ENCODE measurements at places on chromosomes 7 and 10.
A peak's percentile ranks its signal among the peaks of the same experiment; 100 is the strongest.

DNA sequence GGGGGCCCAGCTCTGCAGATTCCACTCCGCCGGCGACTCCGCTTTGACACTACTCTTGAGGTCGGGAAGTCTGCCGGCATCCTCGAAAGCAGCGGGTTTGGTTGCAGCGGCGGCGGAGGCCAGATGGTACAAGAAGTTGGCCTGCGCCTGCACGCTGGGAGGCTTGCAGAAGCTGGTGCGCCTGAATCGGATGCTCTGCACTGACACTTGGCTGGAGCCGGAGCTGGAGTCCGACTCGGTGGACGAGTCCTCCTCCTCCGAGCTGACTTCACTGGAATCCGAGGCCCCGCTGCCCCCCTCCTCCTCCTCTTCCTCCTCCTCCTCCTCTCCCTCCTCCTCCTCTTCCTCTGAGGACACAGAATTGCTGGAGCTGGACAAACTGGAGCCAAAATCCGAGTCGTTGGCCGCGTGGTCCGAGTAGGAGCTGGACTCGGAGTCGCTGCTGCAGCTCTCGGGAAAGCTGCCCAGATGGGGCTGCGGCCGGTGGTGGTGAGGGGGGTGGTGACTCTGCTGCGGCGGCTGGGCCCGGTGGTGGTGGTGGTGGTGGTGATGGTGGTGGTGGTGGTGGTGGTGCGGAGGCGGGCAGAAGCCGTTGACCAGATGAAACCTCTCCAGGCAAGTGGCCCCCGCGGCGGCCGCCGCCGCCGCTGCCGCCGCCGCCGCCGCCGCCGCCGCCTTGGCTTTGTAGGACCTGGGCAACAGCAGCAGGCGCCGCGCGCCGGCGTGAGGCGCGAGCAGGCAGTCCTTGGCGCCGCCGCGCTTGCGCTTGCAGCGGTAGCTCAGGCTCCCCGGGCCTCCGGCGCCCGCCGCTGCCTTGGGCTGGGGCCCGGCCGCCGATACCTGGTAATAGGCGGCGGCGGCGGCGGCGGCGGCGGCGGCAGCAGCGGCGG lies 9.0 kb downstream of the SKIDA1 start:
- DNase-seq: peak; percentile 72

DNA sequence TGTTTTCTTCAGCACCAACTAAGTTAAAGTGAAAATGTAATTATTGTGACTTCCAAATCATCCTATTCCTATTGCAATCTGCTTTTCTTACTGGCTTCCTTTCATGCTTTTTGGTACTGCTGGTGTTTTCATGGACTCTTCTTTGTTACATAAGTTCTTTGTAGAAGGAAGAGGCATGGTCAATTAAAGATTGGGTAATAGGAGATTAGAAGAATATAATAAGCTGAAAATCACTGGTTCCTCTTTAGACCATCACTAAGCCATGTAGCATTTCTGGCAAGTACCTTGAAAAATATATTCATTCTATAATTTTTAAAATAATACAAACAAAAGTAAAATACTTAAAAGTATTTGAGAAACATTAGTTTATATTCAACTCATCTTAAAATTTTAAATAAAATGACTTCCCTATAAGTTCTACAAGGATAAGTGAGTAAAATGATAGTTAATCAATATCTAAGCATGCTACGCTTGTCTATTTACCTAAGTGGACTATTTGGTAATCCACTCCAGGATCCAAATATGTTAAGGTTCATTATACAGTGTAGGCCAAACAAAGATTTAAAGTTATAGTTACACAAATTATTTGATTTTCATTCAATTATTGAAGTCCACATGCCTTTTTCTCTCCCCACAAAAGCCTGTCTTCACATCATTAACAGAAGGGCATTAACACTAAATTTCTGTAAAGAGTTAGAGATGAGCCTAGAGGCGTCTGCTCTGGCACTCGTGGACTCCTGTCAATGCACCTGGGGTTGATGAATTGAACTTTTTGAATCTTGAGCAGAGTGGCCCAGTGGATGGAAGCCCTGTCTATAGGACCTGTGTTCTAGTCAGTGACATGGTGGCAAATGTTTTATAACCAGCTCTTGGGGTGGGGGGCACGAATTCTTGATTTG lies 408.1 kb downstream of the INHBA start:
- no peak for DNase-seq

- peak; percentile 35 for DNase-seq
Observed at GRCh38 chr10:78579995-78580394, 488.8 kb upstream of the ZMIZ1 start.

DNA sequence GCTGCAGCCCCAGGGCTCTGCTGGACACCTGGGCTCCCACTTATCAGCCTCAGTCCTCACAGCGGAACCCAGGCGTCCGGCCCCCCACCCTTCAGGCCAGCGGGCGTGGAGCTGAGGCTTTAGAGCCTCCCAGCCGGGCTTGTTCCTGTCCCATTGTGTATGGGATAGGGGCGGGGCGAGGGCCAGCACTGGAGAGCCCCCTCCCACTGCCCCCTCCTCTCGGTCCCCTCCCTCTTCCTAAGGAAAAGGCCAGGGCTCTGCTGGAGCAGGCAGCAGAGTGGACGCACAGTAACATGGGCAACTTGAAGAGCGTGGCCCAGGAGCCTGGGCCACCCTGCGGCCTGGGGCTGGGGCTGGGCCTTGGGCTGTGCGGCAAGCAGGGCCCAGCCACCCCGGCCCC lies 2.7 kb downstream of the NOS3 start:
- DNase-seq: no peak

DNA sequence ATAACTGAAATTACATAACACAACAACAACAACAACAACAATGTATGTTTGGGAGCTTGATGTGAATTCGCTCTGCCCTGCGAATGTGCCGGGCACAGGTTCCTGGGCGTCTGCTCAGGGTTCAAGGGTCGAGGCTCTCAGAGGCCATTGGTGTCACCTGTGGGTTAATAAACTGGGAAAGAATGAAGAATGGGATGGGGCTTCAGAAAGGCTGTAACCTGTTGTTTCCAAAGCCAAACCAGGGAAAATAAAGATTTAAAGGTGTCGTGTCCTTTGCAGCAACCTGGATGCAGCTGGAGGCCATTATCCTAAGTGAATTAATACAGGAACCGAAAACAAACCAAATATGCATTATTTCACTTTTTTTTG lies 17.3 kb upstream of the KLRG2 start:
- no peak for DNase-seq

DNA sequence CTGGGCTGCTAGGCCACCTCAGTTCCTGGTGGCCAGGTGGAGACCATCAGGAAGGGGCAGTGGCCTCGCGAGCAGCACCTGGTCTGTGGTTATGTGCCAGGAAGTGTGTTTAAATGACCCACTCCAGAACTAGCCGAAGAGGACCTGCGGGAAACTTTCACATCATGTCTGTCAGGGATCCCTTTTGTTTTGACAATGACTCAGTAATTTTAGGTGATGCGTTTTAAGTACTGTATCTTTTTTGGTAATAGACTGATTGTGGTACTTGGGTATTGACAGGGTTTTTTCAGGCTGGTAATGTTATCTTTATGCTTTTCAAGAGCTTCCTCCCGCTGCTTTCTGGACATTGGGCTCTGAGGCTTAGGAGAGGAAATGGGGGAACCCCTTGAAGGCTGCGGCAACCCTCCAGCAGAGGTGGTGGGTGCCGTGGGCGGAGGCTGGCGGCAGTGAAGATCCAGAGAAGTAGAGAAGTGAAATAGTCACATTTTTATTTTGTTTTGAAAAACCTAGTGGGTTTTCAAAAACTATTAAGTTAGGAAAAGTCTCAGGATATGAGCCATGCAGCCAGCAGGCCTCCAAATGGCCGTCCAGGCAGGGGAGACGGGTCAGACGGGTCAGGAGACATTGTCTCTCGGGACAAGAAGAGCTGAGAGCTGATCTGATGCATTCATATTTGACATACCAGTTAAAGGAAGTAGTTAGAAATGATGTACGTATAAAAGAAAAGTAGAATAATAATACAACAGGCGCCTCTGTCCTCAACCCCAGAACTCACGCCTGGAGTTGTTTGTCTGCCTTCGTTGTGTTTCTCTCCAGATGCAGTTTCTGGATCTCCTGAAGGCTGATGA lies 27.7 kb downstream of the PPP2R2D start:
- DNase-seq: peak; percentile 32

DNA sequence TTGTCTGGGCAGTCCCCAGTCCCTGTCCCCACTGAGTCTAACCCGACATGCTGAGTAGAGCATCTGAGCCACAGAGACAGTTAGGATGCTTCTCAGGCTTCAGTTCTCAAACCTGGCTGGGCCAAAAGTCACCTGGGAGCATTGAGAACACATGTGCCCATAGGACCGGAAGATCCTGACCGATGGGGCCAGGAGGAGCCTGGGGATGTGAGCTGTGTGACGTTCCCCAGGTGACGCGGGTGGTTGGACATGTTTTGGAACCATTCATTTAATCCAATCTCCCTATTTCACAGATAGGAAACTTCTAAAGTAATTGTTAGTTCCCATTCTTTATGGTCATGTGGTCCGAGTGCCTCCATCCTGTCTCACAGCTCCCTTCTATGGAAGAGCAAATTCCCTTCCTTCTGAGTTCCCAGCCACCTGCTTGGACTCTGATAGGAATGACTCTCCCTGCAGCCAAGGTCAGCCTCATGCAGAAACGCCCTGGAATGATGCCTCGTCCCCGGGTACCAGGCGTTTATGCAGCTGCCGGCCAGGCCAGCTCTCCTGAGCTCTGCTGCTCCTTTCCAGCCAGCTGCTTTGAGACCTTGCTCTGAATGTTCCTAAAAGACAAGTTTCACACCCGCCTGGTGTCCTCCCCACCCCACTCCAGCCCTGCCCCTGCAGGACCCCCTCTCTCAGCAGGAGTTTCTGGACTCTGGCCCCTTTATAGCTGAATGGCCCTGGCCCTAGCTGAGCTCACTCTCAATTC lies 166.5 kb upstream of the RHEB start:
- DNase-seq: no peak

- DNase-seq: peak; percentile 38
Observed at GRCh38 chr10:91909117-91909677, at the start of gene FGFBP3. TSS of gene FGFBP3 (minus strand) at chr10:91909486. CDS start at chr10:91908969, 517 bp downstream.

DNA sequence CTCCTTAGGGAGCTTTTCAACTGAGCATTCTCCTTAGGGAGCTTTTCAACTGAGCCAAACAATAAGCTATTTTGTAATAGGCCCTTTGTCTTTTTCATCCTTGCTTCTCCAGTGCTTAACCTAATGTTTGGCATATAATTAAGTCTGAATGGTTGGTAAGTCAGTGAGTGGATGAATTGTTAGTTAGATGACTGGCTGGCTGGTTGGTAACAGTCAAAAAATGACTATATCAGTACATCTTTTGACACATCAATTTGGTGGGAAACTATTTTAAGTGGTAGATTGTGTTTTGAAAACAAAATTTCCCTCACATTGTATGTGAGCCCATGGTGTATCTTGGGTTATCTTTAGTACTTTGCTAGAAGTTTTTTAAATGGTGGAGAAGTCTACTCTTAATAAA lies 16.4 kb downstream of the ING3 start:
- DNase-seq: no peak

- DNase-seq: no peak
Observed at GRCh38 chr10:52780391-52781155, 8.0 kb upstream of the MBL2 start.

GRCh38 chr10:14240253-14241189 lies 90.2 kb downstream of the FRMD4A start:
- peak; percentile 22 for DNase-seq

DNA sequence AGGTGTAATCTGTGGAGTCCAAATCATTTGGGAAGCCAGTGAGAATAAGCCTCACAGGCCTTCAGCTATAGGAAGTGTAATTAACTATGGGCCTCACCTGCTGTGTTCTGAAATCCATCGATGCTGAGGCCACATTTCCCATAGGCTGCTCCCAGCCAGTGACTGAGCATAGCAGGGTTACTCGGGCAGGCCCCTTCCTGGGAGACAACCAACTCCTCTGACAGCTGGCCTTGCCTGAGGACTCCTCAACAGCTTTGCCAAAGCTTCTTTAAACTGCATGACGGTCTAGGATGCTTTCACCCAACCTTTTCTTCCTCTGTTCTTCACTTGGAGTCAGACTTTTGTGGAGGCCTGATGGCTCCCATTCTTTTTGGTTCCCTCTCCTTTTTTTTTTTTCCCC lies 63.8 kb upstream of the SMNDC1 start:
- no peak for DNase-seq

DNA sequence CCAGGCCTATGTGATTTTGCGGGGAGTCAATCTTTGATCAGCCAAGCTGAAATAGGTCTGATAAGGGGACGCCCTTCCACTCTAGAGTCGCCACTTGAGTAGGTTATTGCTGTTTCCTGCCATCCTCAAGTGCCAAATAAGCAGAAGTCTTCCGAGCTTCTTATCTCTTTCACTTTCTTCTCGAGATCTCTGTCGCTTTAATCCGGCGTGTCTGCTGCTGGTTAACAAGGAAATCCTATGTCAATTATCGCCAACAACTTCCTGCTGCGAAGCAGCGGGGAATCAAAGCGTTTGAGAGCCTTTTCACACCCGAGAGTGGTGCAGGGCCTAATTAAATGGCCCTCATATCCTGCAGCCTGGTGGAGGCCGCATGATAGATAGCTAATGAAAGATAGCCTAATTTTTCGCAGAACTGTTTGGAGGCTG lies 215.9 kb downstream of the RAB11FIP2 start:
- no peak for DNase-seq

- no peak for DNase-seq
Observed at GRCh38 chr7:110017405-110017804, 1073.5 kb upstream of the LRRN3 start.

DNA sequence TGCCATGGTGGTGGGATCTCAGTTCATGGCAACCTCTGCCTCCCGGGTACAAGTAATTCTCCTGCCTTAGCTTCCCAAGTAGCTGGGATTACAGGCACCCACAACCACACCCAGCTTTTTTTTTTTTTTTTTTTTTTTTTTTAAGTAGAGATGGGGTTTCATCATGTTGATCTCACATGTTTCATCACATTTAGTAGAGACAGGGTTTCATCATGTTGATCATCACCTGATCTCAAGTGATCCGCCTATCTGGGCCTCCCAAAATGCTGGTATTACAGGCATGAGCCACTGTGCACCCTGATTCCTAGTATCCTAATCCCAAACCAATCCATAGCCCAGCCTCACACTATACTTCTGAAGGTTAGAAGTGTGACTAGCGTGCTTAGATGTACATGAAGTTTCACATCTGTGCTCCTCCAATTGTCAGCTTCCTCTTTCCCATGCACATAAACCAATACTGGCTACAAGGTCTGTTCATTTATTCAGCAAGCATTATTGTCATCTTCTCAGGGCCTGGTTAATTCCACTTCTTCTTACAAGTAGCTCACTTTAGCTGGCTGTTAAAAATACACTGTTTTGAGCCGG lies 6.8 kb upstream of the NAT16 start:
- no peak for DNase-seq

DNA sequence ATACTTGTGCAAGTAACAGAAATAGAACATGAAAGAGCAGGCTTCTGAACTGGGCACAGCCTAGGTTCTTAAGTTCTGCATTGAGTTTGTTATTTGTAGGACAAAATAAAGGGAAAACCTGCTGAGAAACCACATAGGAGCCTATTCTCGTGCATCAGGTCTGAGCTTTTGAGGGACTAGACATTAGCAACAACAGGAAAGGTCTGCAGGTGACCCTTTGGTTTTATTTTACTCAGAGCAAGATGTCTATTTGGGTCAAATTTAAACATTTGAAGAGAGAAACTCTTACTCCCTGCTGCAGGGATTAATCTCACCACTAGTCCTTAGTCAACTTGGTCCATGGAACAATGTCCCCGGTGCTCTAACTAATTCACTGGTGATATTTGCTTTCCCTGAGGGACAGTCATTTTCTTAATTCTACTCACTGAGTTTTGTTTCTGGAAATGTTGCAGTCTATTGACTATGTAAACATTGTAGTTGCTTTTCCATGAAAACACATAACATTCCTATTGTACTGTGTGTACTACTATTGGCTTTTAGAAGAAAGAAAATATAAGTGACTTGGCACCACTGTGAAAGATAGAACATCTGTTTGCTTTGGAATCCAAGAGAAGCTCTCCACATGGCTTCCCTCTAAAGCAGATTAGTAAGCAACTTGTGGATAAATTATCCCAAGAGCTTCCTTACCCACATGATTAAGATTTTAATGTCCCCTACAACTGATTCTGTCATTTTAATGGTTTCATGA lies 108.2 kb downstream of the CHRM2 start:
- no peak for DNase-seq

All from kidney tubule cell (primary cell).